ENCODE measurements at places on chromosomes 12 and 14.

DNA sequence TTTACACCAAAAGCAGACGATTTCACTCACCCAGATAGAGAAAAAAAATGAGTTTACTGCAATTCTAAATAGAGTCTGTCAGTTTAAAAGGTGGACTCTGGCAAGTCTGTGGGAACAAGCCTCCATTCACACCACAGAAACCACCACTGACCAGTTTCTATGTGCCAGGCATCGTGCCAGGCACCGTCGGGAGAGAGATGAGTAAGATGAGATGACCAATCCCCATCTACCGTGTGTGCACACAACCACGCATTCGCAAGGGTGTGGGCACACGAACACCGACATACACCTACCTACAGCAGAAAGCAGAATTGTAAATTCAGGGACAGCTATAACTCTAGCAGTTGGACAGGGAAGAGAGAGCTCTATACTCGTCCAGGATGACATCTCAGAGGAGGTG, 58.3 kb downstream of the PRIMA1 start:
- H3K4me1 ChIP-seq: no peaks in the 10 kb centered on the region

- DNase-seq: no peak
- no peaks in the 10 kb centered on the region for H3K27me3 ChIP-seq
- H3K36me3 ChIP-seq: no peaks in the 10 kb centered on the region
- no peaks in the 10 kb centered on the region for H3K4me1 ChIP-seq
- H3K4me3 ChIP-seq: no peak overlapping the region
- H3K27ac ChIP-seq: no peak overlapping the region
Observed at GRCh38 chr12:131452444-131452860, 258.4 kb upstream of the SFSWAP start.

DNA sequence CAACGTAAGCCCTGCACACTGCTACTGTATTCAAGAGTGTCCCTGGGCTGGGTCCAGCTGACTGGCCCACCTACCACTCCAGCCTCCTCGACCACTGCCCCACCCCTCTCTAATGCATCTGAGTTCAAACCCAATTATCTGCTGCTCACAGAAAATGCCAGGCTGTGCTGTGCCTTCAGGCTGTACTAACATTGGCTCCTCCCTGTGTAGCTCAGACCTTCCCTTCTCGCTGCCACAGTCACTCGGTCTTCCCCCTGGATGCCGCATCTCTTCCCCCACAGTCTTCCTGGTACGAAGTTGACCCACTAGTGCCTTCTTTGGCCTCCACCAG, 12.1 kb downstream of the FICD start:
- H3K27ac ChIP-seq: no peak overlapping the region
- H3K4me3 ChIP-seq: no peak overlapping the region
- no peaks in the 10 kb centered on the region for H3K4me1 ChIP-seq

- H3K27me3 ChIP-seq: no peaks in the 10 kb centered on the region
- no peaks in the 10 kb centered on the region for H3K4me1 ChIP-seq
- H3K36me3 ChIP-seq: no peaks in the 10 kb centered on the region
- no peak overlapping the region for H3K4me3 ChIP-seq
- no peak overlapping the region for H3K27ac ChIP-seq
Observed at GRCh38 chr12:58372298-58372697, 430.9 kb downstream of the ATP23 start.

DNA sequence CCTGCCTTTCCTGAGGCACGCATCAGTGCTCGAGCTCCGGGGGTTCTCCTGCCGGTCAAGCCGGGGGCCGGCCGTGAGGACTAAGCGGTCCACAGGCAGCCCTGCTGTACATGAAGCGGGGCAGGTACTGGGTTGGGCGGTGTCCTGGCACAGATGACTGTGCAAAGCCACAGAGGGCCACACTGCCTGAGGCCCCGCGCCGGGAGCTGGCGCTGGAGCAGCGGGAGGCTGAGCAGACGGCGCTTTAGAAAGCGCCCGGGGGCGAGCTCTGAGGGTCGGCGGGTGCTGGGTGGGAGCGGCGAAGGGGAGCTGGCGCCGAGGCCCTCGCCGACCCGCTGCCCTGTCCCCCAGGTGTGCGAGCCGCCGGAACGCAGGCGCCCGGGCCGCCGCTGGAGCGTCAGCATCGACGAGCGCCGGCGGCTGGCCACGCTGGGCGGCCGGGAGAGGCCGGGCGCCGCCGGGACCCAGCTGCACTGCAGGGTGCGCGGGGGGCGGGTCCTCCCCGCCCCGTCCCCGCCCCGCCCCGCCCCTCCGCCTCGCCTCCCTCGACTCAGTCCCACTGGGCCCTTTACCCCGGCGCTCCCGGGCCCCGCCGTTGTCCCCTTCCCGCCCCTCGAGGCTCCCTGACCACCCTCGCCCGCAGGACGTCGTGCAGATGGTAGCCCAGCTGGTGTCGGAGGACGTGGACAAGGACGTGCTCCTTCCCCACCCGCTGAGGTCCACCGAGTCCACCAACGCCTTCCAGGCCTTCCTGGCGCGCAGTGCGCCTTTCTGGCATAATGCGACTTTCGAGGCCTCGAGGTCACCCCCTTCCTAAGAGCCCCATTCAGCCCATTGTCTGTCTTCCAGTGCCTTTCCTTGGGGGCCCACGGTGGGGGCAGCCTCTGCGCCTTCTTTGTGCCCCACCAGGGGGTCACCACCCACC, 8.3 kb upstream of the MTA1 start:
- H3K4me3 ChIP-seq: peak overlapping the region; percentile 8
- H3K27me3 ChIP-seq: peaks cover 17% of the 10 kb centered on the region
- no peaks in the 10 kb centered on the region for H3K36me3 ChIP-seq
- H3K4me1 ChIP-seq: peaks cover 9% of the 10 kb centered on the region

GRCh38 chr14:87171141-87171540, 821.8 kb downstream of the GALC start:
- H3K27me3 ChIP-seq: no peaks in the 10 kb centered on the region
- no peaks in the 10 kb centered on the region for H3K36me3 ChIP-seq
- H3K27ac ChIP-seq: no peak overlapping the region
- no peak for DNase-seq

DNA sequence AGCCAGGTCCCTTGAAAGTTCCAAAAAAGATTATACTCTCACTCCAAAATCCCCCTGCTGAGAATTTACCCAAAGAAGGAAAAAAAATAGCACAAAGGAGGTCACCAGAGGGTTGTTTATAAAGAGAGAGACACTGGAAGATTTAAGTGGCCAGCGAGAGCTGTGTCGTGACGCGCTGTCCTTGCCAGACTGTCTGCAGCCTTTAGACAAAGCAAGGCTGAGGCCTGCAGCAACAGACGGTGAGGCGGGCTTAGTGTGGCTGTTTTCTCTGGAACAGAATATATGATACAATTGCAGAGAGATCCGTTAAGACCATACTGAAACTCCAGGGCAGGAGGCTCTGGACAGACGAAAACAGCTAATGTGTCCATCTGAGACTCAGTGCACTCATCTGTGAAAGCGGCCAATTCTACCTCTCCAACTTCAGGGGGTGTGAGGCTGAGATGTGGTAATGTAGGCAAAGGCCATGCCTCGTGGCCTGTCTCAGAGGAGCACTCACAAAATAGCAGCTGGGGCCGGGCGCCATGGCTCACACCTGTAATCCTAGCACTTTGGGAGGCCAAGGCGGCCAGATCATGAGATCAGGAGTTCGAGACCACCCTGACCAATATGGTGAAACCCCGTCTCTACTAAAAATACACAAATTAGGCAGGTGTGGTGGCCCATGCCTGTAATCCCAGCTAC, 36.2 kb downstream of the ANAPC7 start:
- H3K36me3 ChIP-seq: peaks cover 4% of the 10 kb centered on the region
- no peaks in the 10 kb centered on the region for H3K4me1 ChIP-seq
- no peaks in the 10 kb centered on the region for H3K27me3 ChIP-seq
- no peak for DNase-seq

DNA sequence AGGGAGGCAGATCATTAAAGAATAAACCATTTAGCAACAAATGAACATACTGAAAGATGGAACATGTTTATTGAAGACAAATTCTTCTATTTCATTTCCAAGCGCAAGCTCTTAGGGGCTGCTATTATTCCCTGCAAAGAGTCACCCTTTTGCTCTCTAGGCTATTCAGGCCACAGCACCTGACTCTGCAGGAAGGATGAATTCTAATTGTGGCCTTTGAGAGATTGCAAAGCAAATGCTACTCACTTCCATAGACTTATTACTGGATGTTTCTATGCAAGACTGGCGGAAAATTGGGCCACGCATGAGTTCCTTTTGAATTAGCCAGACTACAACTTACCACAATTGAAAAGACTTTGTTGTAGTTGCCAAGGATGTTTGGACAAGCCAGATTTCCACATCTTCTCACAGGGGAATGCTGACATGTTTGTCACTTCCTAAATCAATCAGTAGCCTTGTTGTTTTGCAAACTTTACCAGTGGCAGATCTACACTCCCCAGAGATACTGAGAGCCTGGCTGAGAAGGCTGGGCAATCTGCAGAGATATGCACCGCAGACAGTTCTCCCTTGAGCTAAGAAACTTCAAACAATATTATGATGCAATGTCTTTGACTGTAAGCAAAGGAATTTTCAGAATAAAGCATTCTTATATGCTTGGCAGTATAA, 334.3 kb upstream of the SYT1 start:
- no peak overlapping the region for H3K27ac ChIP-seq
- no peaks in the 10 kb centered on the region for H3K27me3 ChIP-seq
- H3K4me1 ChIP-seq: no peaks in the 10 kb centered on the region
- H3K4me3 ChIP-seq: no peak overlapping the region

DNA sequence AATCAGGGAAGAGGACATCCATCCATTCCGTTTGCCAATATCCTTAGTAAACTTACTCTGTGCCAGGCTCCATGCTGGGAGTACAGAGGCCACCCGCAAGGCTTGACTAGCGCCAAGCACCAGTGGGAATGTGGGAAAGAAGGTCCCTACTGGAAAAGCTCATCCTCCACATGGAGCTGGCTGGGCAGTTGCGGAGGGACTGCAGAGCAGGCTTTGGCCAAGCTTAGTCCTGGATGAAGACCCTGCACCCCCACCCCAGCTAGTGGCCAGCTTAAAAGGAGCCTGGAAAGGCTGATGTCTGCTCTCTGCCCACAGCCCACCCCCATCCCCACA, 22.4 kb upstream of the EIF2B2 start:
- H3K27ac ChIP-seq: no peak overlapping the region
- no peaks in the 10 kb centered on the region for H3K4me1 ChIP-seq
- H3K36me3 ChIP-seq: no peaks in the 10 kb centered on the region
- no peaks in the 10 kb centered on the region for H3K27me3 ChIP-seq

GRCh38 chr12:113098441-113099028, 37.0 kb downstream of the RASAL1 start:
- H3K4me1 ChIP-seq: peaks cover 2% of the 10 kb centered on the region
- no peak overlapping the region for H3K27ac ChIP-seq
- no peak overlapping the region for H3K4me3 ChIP-seq
- peaks cover 6% of the 10 kb centered on the region for H3K36me3 ChIP-seq

- DNase-seq: no peak
- no peaks in the 10 kb centered on the region for H3K27me3 ChIP-seq
- H3K27ac ChIP-seq: no peak overlapping the region
- H3K36me3 ChIP-seq: no peaks in the 10 kb centered on the region
- no peak overlapping the region for H3K4me3 ChIP-seq
Observed at GRCh38 chr14:76088326-76088725, 63.4 kb upstream of the GPATCH2L start.

GRCh38 chr12:6722863-6723262, 983 bp upstream of the COPS7A start:
- no peak for DNase-seq
- no peaks in the 10 kb centered on the region for H3K27me3 ChIP-seq
- peaks cover 3% of the 10 kb centered on the region for H3K36me3 ChIP-seq
- no peak overlapping the region for H3K4me3 ChIP-seq

DNA sequence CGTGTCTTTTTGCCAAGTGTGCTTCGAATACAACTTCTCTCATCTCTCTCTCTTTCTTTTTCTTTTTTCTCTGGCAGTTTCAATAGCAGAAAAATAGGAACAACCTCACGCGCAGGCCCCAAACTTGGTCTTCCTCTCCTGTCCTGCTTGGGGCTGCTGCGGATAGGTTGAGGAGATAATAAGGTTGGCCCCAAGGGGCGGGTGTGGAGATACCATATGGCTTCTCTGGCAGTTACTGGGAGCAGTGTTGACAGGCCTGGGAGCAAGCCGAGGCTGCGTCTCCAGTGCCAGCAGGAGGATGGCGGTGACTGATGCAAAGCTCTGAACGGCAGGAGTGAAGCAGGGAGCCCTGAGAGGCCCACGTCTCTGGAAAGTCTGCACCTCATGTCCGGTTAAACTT, 89.5 kb upstream of the MANSC4 start:
- no peak overlapping the region for H3K27ac ChIP-seq
- H3K4me3 ChIP-seq: no peak overlapping the region
- H3K27me3 ChIP-seq: no peaks in the 10 kb centered on the region

GRCh38 chr14:65019944-65020566, 33.4 kb downstream of the FNTB start:
- no peaks in the 10 kb centered on the region for H3K27me3 ChIP-seq
- H3K36me3 ChIP-seq: peaks cover 11% of the 10 kb centered on the region
- H3K27ac ChIP-seq: no peak overlapping the region
- H3K4me3 ChIP-seq: no peak overlapping the region

GRCh38 chr14:29913566-29913965, 14.1 kb downstream of the PRKD1 start:
- H3K27ac ChIP-seq: no peak overlapping the region
- DNase-seq: no peak
- no peaks in the 10 kb centered on the region for H3K36me3 ChIP-seq
- no peaks in the 10 kb centered on the region for H3K4me1 ChIP-seq
- H3K27me3 ChIP-seq: no peaks in the 10 kb centered on the region

DNA sequence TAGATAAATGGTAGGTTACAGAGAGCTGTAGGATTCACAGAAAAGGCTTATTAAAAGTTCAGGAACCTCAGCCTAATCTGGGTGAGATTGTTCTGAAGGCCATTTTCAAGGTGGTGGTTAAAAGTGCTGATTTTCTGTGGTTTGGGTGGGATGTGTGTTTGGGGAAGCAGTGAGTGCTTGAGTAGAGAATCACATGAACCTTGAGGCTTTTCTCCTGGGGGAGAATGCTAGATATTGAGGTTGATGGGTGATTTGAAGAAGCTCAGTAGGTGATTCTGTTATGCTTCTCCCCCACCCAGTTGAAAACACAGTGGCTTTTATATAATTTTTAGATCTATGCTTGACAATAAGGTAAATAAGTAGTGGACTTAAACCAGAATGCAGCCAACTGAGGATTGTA, 420.9 kb downstream of the PCNX1 start:
- no peaks in the 10 kb centered on the region for H3K36me3 ChIP-seq
- no peak for DNase-seq
- H3K27me3 ChIP-seq: no peaks in the 10 kb centered on the region
- no peak overlapping the region for H3K27ac ChIP-seq

DNA sequence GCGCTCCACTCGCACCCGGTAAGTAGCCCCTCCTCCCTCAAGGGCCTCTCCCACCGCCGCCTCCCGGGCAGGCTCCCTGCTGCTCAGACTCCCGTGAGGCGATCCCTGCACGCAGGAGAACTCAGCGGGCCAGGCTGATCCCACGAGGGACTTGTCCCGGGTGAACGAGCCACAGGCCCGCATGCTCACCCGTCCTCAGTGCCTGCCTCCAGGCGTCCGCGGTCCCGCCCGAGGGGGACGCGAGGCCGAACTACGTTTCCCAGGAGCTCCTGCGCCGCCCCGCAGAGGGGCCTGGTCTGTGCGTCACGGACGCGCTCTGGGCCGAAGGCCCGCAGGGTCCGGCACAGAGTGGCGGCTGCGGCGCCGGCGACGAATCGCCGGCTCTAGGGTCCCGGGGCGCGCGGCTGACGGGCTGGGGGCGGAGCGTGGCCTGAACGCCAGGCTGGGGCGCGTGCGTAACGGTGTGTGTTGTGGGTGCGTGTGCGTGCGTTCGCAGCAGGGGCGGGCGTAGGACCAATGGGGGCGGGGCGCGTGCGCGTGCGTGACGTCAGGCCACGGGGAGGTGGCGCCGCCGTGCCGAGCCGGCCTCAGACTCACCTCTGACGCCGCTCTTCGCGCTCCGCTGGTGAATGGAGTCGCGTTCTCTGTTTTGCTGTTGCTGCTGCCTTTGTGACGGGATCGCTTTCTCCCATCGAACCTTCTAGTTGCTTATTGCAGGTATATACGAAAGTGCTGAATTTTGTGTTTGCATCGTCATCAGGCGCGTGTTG, at the start of the genes ZNF10 and ZNF891:
TSS of gene ZNF10 (plus strand) at position 590 of the 770 bp plus-strand sequence. CDS start 13,866 bp downstream, outside the sequence.
TSS of gene ZNF891 (minus strand) at position 237 of the 770 bp plus-strand sequence. CDS start 8,356 bp downstream, outside the sequence.
- peak; percentile 91 for DNase-seq
- H3K36me3 ChIP-seq: peaks cover 20% of the 10 kb centered on the region
- peak within 1 kb of the TSS; percentile 99 for H3K27ac ChIP-seq
- peaks cover 5% of the 10 kb centered on the region for H3K4me1 ChIP-seq
